Amniotic stem cell (primary cell): ENCODE measurements at places on chromosomes 7 and 10.

DNA sequence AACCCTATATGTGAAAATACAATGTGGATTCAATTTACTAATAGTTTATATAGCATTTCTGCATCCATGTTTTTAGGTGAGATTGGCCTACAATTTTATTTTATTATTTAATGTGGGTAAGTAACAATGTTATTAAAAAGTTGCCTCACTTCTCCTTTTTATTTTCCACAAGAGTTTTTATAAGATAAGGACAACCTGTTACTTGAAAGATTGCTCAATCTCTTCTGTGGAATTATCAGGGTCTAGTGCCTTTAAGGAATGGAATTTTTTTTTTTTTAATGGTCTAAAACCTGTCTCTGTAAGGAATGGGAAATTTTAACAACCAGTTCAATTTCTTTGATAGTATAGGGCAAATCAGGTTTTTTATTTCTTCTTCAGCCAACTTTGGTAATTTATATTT is 53.9 kb upstream of the RAB18 start:
- no peak for DNase-seq

GRCh38 chr7:128699895-128700294 is 27.8 kb downstream of the GARIN1A start:
- DNase-seq: no peak

GRCh38 chr7:137936509-137937201 is 65.2 kb downstream of the CREB3L2 start:
- DNase-seq: no peak

DNA sequence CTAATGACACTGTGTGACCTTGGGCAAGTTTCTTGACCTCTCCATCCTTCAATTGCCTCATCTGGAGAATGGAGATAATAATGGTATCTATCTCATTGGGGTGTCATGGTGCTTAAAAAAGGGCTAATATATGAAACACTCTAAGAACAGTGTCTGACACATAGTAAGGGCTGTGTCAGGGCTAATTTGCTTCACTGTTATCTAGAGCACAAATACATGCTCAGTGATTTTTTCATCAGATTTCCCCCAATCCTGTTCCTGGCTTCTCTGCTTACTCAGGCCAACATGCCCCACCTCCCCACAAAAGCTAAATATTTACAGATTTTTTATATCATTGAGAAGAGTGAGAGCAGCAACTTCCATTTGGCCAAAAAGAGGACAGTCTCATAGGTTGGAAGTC is 20.6 kb downstream of the WIPF3 start:
- no peak for DNase-seq

DNA sequence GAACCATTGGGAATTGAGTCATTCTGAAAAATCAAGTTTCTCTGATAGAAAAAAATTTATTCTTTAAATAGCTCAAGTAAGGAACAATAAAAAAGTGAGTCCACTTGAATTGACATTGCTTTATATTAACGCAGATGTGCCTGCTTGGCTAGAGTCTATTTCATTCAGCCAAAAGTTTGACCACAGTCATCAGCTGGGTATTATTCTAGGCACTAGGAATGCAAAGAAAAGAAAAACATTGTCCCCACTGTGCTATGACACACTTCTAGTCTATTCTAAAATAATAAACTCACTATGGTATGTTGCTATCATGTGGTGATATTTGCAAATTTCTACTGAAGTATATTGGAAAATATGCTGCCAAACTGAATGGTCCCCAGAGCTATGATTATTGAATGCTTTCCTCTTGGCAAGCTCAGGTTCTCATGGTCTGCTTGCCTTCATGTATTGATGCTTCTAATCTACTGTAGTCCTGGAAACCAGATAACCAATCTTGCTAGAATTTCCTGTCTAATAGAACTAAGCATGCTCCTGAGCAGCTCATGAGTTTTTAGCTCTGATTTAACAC is 8.3 kb downstream of the SFRP4 start:
- DNase-seq: peak; percentile 49

- no peak for DNase-seq
Measured at GRCh38 chr7:75743455-75743859, 4.7 kb upstream of the HIP1 start.

GRCh38 chr7:40133561-40134427 is 628 bp downstream of the MPLKIP start:
- DNase-seq: no peak

DNA sequence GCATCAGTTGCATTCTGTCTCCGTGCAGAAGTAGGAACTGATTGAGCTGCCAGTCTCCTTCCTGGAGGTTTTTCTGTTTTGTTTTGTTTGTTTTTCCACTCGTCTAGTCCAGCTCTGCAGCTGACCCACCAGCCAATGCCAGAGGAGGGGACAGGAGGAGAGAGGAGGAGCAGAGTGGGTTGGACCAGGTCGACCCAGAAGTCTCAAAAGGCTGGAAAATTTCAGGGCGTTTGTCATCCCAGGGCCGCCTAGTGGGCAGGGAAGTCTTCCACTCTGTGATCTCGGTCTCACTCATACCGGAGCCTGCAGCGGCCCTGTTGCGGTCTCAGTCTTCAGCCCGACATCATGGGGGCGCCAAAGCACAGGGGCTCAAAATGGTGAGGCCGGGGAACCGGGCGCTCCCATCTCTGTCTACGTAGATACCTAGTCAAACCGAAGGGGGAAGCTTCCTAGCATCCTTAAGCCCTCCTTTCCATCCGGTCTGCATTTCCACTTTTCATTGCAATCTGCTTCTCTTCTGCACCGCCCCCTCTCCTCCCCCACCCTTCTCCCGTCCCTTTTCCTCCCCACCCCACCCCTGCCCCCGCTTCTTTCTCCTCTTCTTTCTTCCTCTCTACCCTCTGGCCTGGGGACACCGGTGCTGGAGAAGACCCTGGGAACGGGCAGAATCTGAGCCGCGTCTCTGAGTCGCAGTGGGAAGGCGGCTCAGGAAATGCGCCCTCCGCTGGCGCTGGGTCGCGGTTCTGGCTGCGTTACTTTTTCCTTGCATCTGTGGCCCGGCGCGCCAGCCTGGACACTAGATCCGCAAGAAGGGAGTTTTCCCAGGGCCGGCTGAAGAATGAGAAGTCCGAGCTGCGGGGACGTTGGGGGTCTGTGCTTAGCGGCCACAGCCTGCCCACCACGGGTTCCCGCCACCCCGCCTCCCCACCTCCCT is 16.2 kb upstream of the PAX2 start:
- DNase-seq: no peak

DNA sequence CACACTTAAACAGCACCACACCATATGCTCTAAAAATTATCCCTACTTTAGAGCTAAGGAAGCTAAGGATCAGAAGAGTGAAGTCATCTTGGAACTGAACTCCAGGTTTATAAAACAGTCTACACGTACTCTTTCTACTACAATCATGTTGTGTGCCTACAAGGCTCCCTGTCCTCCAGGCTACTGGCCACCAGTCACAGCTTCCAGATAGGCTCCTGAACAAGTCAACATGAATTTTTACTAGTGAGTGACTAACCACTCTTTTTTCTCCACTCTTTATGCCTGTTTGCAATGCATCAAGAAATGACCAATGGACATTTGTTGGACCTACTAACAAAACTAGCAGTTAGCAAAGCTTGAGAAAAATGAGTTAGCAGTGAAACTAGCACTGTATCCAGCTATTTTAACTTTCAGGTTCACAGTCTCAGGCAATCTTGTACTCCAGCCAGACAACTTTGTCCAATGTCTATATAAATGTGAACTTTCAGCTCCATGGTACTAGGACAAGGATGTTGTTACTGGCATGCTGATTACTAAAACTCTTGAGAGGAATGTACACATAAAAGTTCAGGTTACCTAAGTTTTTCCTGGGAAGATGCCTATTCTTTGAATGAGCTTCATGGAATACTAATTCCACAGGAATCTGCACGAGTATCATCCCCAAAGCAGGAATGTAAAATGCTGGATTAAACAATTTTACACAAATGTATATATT is 180.0 kb downstream of the BTAF1 start:
- no peak for DNase-seq

- no peak for DNase-seq
Measured at GRCh38 chr10:119325131-119325530, 117.8 kb downstream of the GRK5 start.

GRCh38 chr10:962342-962741 is 25.9 kb upstream of the GTPBP4 start:
- DNase-seq: no peak

- DNase-seq: no peak
Measured at GRCh38 chr10:86522510-86522855, 891 bp upstream of the WAPL start.

DNA sequence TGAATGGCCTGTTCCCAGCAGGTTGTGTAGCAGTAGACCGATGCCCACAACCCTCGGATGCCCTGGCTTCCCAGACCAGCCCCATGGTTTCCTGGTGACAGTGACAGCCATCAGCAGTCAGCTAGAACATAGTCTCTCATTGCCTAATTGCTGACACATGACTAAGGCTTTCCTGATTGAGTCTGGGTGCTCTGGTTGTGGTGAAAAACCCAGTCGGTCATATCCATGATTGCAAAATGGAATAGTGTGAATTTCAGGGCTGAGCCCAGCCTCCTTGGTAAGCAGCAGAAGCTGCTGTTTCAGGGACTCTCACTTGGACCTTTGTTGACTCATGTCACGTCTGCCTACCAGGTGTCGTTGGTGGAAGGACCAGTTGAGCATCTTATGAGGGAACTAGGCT is 36.6 kb downstream of the POR start:
- DNase-seq: no peak

- no peak for DNase-seq
Measured at GRCh38 chr10:124534231-124534798, 72.7 kb downstream of the LHPP start.

- no peak for DNase-seq
Measured at GRCh38 chr10:130368761-130369560, 232.8 kb downstream of the GLRX3 start.

DNA sequence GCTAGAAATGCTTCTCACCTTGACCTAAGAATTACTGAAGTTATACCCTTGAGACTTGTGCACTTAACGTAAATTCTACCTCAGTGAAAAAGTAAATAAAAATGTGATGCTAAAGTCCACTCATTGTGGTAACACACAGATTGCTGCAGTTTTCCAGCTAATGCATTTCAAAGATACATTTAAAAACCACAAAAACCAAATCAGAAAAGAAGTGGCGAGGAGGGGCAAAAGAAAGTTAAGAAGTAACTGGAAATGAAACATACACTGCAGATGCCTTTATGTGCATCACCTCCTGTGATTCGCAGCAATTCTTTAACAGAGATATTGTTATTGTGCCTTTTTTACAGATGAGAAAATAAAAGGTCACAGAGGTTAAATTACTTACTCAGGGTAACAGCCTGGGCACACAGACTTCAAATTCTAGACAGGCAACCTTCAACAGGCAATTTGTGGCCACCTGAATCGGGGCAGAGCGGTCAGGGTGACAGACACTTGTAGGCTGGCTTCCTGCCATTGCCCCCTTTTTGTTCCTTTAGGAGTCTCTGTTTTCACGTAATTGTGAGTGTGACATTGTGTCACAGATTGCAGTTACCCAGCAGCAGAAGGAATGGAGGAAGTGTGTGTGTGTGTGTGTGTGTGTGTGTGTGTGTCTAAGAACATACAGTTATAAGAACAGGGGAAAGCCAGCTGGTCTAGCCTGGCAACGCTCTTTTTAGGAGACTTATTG is 1.9 kb downstream of the WIPF3 start:
- no peak for DNase-seq

DNA sequence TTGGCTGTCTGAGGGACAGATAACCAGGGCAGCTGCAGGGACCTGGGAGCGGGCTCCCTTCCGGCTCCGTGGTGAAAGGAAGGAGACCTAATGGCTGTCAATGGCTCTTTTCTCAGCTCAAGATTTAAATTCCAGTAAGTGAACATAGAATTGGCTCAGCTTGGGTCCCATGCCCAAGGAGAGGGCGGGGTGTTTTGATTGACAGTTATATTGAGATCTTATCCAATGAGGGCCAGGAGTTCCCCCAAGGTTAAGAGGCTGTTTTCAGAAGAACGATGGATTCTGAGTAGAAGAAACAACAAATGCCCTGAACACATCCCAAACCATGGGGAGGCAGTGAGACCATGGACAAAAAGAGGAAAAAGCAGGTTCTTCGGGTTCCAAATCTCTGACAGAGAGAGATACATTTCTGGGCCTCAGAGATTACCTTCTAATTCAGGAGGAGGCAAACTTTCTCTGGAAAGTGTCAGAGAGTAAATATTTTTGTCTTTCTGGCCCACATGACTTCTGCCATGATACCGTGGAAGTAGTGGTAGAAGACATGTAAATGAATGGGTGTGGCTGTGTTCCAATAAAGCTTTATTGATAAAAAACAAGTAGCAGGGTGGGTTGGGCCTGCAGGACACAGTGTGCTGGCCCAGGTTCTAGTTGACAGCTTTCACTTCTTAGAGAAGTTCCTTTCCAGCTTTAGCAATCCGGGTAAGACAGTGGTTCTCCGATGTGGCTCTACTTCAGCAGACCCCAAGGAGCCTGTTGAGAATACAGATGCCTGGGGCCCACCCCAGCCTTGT is 219.6 kb downstream of the RPS24 start:
- no peak for DNase-seq

GRCh38 chr7:140153666-140154161 is 23.1 kb downstream of the KDM7A start:
- DNase-seq: no peak

DNA sequence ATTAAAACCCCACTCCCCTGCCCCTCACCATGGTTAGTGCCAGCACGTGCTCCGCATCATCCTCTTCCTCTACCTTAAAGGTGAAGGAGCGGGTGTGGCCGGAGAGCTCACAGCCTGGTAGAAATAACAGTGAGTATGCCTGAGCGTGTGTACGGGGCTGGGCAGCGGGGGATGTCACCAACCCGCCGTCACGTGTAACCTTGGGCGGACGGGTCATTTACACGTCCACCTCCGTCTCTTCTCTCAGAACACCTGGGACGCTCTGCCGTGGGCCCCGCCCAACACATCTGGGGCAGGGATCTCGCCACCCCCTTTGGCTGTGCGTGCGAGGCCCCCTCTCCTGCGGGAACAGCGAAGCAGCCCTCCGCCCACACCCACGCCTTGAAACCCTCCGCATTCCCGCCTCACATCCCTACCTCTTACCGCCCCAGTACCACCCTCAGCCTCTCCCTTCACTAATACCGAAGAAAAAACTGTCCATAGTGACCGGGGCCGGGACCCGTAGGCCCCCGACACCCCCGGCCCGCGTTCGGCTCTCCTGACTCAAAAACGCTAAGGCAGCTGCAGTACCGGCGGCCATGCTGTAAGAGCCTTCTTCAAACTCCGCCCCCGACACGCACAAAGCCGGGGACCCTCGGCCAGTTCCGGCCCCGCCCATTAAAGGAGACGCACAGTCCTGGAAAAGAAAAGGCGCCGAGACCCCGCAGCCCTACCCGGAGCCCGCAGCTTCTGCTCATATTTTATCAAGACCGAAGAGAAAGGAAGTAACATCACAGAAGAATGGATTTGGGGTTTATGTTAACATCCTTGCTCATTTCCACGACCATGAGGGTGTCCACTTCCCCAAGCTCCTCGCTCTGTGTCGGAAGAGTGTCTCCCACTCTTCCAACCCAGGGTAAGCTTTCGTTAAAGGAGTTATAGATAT is at the start of gene NPM3:
TSS of gene NPM3 (minus strand) at position 636 of the 925 bp plus-strand sequence. CDS start at position 580, 56 bp downstream.
- peak; percentile 74 for DNase-seq
